Stimulated activated CD8-positive, alpha-beta memory T cell treated with anti-CD3 and anti-CD28 coated beads, Interleukin-4, amount 100 ng/mL, for 4 hours (primary cell): ENCODE measurements at places on chromosomes 6 and 20.
A peak's percentile ranks its signal among the peaks of the same experiment; 100 is the strongest.

- DNase-seq: no peak
Measured at GRCh38 chr6:36730424-36731380, 33.1 kb downstream of the RAB44 start.

- no peak for DNase-seq
Measured at GRCh38 chr6:147195510-147195909, 8.7 kb upstream of the STXBP5 start.

GRCh38 chr6:169785566-169785965 lies 34.1 kb downstream of the ERMARD start:
- no peak for DNase-seq

- no peak for DNase-seq
Measured at GRCh38 chr6:13453153-13453552, 34.2 kb downstream of the GFOD1 start.

GRCh38 chr20:15692570-15692969 lies 880.7 kb downstream of the KIF16B start:
- DNase-seq: no peak

GRCh38 chr6:139330826-139331500 lies 39.2 kb upstream of the TXLNB start:
- DNase-seq: no peak

GRCh38 chr20:41984031-41984430 lies 365.9 kb upstream of the CHD6 start:
- no peak for DNase-seq

DNA sequence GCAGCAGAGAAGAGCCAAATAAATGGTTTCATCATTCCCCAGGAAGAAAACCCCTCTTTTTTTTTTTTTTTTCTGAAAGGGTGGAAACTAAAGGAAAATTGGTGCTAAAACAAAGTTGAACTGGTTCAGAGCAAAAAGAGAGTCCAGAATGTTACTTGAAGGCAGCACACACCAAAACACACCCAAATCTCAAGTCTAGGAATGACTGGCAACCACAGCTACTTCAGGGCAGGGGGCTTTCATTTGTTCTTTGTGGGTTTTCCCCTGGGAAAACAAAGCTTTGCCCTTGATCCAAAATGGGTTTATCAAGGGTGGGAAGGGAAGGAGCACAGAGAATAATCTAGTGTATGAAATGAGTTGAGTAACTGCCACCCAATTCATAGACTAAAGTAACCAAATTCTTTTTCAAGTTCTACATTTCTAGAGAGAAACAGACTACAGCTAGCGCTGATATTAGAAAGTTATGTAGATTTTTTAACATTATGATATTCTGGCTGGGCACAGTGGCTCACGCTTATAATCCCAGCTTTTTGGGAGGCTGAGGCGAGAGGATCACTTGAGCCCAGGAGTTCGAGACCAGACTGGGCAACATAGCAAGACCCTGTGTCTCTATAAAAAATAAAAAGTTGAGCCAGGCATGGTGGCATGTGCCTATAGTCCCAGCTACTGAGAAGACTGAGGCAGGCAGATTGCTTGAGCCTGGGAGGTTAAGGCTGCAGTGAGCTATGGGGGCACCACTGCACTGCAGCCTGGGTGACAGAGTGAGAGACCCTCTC lies 119.8 kb downstream of the NFATC2 start:
- no peak for DNase-seq

DNA sequence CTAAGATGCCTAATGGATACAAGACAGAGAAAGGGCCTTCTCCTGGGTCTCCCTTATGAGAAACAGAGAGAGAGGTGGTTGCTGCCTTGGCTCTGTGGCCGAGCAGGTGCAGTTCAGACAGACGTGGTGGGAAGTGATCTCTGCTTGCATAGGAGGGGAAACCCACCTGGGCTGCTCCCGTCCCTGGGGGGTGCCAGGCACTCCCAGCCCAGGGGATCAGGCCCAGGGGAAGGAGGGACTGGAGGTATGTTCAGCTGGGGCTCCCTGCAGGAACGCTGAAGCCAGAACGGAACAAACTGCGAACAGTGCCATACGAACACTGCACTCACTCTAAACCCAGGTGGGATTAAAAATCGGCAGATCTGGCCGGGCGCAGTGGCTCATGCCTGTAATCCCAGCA lies 35.7 kb upstream of the OVOL2 start:
- DNase-seq: no peak

GRCh38 chr20:16296931-16297330 lies 276.3 kb downstream of the KIF16B start:
- no peak for DNase-seq

DNA sequence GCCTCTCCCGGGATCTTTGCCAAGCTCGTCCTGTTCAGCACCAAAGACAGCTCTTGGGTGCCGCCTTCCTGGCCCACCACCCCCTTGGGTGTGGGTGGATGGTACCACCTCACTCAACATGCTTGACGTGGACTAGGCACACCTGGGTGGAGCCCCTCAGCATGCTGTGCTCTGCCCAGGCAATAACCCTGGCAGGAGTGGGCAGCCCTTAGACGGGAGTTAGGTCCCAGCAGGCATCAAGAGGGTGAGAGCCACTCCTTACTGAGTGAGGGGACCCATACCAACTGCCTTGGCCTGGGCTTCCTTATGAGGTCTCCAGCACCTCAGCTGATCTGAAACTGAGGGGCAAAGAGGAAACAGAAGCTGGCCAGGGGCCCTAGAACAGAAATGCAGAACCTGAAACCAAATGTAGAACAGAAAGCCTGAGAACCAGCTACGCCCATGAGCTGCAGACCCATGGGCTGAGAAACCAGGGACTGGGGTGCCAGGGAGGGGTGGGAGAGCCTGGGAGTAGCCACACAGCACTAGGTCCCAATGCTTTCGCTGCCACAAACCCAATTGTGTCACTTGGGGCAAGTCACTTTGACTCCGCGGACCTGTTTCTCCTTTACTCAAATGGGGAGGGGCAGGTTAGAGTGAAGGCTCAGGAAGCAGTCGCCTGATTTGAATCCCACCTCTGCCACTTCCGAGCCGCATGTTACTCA lies 2.0 kb downstream of the FGD2 start:
- DNase-seq: no peak

DNA sequence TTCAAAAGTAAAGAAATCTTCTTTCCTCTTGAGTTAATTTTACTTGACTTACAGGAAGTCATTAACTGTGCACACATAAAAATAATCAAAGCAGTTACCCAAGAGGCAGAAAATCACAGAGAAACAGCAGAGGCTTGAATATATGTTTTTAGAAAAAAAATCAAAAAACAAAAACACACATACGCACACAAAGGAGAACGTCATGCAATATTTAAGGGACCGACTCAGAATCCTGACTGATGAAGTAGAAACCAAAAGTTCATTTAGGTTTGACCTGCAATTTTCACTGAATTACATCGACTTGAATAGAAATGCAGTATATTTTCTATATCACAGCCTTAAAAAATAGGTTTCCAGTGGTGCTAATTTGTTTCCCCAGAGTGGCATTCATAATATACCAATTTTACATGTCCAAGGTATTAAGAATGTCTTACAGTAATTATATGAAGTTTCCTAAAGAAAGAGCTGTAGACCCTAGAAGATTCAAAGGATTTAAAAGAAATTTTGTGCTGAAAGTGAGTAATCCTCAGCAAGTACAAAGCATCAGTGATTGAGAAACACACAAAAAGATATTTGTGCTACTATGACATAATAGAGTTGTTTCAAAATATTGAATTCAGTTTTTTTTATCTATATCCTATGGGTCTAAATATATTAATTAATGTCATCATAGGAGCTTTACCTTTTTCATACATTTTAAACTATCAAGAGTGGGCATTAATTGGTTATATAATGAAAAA lies 358.5 kb upstream of the RUNX2 start:
- no peak for DNase-seq

- DNase-seq: no peak
Measured at GRCh38 chr20:10649797-10650160, 24.0 kb downstream of the JAG1 start.

DNA sequence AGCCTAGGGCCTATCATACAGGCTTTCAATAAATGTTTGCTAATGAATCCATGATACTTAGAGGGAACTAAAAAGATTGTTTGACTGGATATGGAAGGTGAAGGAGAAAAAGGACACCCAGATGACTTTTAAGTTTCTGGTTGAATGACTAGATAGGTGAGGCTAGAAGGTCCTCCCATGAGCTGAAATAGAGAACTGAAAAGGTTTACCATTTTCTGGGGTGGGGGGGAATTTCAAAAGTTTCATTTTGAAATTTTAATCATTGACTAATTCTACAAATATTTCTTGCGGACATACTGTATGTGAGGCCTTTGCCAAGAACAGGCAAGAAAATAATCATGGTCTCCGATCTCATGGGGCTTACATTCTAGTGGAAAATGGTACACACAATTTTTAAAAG lies 17.9 kb upstream of the ZBTB2 start:
- DNase-seq: no peak

GRCh38 chr6:133207754-133208153 lies 33.4 kb upstream of the EYA4 start:
- no peak for DNase-seq

- no peak for DNase-seq
Measured at GRCh38 chr6:100344321-100344720, 120.4 kb downstream of the SIM1 start.

- DNase-seq: no peak
Measured at GRCh38 chr6:150195996-150196417, 53.2 kb downstream of the PPP1R14C start.

DNA sequence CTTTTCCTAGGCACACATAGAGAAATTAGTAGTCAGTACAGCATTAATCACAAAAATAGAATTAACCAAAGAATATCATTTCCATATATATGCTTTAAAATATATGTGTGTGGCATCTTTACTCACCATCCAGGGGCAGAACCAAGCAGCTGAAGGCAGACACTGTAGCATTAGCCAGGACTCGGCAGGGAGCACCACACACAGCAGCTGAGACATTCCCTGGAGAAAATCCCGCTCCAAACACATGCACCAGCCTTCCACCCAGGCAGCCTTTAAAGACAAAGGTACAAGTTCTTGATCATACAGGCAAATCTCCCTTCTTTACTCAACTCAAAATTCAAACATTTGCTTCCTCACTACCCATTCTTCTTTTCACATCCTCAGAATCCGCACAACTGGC lies 64.7 kb downstream of the PKHD1 start:
- DNase-seq: no peak

GRCh38 chr6:122808121-122808885 lies 19.2 kb downstream of the SMPDL3A start:
- DNase-seq: no peak

- peak; percentile 31 for DNase-seq
Measured at GRCh38 chr6:158536084-158536890, 23.6 kb upstream of the TMEM181 start.

DNA sequence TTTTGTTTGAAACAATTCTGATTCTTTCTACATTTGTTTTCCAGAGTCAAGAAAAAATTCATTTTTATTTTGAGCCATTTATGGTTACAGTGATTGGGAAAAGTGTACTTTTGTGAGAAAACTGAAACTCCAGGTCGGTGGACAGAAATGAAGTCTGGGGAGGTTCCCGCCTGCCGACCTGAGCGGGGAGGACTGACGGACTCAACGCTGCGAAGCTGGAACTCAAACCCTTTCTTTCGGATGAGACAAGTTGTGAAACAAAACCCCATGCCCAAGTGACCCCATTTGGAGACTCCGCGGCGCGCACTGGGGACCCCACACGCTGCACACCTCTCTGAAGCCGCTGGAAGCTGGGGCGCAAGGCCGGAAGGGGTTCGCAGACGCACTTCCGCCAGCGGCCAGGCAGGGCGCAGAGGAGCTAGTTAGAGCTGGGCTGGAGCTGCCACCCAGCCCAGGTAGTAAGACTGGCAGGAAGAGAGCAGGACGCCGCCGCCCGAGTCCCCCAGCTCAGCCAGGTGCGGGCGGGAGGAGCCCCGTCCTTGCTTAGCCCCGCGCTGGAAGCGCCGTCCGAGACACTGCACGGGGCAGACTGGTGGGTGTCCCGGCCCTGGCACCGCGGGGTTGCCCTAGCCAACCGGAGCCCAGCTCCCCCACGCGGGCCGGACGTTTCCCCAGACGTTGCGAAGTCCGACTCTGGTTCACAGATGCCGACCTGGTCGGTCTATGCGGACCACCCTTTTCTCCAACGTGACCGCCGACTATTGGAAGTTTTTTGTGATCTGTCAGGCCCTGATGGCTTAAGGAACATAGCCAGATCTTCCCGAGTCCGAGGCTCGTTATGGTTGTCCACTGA lies 19.8 kb upstream of the ZSCAN16 start:
- DNase-seq: peak; percentile 70

GRCh38 chr6:37056112-37056403 lies 50.6 kb downstream of the FGD2 start:
- DNase-seq: no peak

GRCh38 chr6:145648149-145648548 lies 87.2 kb downstream of the EPM2A start:
- no peak for DNase-seq

- DNase-seq: no peak
Measured at GRCh38 chr6:65709099-65709830, 2.2 kb upstream of the EYS start.

DNA sequence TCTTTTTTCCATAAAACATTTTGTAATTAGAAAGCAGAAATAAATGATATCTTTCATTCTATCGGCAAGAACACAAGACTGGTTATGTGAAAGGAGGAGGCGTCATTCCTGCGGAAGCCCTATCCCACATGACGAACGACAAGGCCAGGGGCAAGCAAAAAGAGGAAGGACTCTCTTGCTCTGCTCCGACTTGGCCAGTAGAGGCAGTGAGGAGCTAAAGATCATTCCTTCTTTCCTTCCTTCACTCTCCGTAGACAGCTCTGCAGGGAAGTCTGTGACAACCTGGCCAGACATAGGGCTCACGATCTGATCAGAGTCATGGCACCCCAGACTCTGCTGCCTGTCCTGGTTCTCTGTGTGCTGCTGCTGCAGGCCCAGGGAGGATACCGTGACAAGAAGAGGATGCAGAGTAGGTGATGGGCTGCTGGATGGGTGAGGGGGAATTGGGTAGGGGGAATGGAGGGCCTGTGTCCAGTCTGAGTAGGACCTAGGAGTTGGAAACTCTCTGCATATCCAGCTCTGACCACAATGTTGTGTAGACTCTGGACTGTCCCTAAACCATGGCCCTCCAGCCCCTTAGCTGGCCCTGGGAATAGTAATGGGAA lies at the start of gene WFDC10A:
TSS of gene WFDC10A (plus strand) at position 244 of the 605 bp plus-strand sequence. CDS start at position 319, 75 bp downstream.
- DNase-seq: no peak

DNA sequence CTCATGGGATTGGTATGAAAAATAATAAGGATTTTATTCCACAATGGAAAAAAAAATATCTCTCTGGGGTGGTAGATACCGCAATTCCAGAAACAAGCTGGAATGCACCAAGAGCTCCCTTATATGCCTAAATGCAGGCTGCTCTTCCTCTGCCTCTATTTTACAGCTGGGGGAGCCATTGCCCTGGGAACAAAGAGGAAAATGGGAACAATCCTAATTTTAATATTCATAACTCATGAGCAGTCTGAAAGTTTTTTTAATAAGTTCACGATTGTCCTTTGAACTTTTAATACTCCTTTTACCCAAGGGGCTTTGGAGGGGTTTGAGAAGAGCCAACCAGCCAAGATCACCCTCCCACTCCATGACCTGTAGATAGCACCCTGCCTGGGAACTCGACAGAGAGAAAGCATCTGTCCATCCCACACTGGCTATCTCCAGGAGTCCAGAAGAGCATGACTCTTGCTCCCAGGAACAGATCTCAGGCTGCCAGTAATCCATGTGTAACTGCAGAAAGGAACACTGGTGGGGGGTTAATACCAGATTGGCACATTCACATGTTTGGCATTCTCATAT lies 74.7 kb downstream of the CD83 start:
- DNase-seq: no peak
